Skin of body (tissue), 3 donors: ENCODE measurements at places on chromosomes 7 and 10. TPM values are rescaled to one million over a fixed set of nuclear protein-coding genes. Genes with fewer than 3 reads are reported as not detected.

GRCh38 chr10:3123571-3124411 lies 48.8 kb downstream of the PITRM1 start:
- no peak for DNase-seq

GRCh38 chr7:128347647-128348097 lies 4.0 kb upstream of the RBM28 start:
- DNase-seq, result no peak

GRCh38 chr7:156620291-156620675 lies 20.3 kb upstream of the RNF32 start:
- no peak for DNase-seq

- DNase-seq, result no peak
Measured at GRCh38 chr10:69466158-69466490, 14.9 kb downstream of the TSPAN15 start.

DNA sequence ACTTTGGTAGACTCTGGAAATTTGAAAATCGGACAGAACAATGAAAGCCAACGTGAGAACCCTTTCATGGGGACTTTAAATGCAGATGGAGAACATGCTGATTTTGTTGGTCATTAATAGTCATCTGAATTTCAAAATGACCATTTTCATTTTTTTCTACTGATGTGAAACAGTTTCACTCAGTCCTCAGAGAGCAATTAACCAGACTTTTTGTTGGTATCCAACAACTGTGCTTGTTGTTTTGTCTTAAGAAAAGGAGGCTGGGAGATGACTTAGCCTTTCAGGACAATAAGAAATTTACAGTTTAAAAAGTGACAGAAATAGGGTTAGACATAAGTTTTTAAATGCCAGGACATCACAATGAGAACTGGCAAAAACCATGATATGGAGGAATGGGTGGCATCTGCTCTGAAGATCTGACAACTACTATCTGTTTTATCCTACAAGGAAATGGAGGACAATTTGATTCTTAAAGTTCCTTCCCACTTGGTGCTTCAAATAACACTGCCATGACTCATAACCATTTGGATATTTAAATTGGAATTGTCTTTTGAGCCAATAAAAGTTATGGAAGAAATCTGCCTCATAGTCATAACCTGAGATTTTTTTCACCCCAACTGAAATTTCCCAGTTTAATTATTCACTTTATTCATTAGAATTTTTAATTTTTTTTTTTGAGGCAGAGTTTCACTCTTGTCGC lies 87.2 kb upstream of the HPS1 start:
- no peak for DNase-seq

DNA sequence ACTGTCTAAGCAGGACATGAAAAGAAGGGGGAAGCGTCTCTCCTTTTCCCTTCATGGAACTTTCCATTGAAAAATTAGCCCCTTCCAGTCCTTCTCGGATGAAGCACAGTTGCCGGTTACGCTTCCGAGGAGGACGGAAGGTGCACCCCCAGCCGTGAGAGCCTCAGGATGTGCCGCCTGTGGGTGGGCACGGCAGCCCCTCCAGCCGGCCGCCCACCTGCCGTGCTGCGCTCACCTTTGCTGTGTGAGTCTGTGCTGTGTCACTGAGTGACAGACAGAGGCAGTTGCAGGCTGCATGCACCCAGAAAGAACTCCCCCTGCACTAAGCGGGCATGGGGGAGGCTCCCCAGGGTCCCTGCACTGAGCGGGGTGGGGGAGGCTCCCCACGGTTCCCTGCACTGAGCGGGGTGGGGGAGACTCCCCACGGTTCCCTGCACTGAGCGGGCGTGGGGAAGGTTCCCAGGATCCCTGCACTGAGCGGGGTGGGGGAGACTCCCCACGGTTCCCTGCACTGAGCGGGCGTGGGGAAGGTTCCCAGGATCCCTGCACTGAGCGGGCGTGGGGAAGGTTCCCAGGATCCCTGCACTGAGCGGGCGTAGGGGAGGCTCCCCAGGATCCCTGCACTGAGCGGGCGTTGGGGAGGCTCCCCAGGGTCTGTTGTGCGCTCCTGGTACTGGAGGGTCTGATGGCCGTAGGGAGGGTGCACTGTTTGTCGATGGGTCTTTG lies 74.2 kb downstream of the DNAJB6 start:
- DNase-seq, result no peak

DNA sequence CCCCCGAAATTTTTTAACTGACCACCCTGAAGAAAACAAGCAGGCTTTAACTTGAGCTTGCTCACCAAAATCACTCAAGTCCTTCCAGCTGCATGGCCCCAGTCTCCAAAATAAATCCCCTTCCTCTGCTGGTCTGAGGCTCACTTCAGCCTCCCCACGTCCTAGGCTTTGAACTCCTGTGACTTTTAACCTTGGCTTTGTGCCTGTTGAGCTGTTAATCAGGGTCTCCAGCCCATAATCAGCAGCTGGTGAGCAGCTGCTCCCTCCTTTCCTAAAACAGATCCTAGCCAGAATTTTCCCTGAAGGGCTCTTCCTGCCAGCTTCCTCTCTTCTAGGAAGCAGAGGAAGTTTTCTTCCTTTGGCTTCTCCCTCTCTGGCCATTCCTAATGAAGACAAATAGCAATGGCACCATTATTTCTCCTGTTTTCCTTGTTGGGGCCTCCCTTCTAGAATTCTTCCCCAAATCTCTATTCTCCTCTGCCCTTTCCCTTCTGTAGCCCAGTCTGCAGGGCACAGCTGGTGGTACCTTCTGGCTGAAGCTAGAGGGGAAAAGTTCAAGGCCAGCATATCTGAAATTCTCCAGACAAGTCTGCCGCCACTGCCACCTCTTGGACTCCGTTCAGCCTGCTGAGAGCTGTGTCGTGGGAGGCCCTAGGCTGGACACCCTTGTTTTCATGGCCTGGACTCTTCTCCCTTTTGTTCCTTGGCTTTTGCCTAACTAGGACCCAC lies 152.1 kb downstream of the NOC3L start:
- DNase-seq, result peak; percentile 50

DNA sequence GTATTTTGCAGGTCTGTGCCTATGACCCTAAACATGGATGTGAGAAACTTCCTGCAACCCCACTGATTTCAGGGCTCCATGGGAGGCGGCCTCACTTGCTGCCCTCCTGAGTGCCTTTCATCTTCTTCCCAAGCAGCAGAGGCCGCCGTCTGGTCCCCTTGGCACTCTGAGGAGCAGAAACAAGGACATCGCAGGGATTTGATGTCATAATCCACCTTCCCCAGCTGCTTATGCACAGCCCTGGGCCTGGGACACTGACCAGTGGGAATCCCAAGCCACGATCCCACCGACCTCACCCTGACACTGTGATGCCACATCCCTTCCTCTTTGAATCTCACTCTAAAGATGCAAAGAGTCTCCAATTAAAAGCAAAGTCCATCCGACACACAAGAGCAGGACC lies 7.7 kb downstream of the CAMK2G start:
- DNase-seq, result no peak

- no peak for DNase-seq
Measured at GRCh38 chr10:3419719-3420495, 247.3 kb upstream of the PITRM1 start.

- DNase-seq, result no peak
Measured at GRCh38 chr10:82397854-82398253, 522.9 kb downstream of the NRG3 start.

DNA sequence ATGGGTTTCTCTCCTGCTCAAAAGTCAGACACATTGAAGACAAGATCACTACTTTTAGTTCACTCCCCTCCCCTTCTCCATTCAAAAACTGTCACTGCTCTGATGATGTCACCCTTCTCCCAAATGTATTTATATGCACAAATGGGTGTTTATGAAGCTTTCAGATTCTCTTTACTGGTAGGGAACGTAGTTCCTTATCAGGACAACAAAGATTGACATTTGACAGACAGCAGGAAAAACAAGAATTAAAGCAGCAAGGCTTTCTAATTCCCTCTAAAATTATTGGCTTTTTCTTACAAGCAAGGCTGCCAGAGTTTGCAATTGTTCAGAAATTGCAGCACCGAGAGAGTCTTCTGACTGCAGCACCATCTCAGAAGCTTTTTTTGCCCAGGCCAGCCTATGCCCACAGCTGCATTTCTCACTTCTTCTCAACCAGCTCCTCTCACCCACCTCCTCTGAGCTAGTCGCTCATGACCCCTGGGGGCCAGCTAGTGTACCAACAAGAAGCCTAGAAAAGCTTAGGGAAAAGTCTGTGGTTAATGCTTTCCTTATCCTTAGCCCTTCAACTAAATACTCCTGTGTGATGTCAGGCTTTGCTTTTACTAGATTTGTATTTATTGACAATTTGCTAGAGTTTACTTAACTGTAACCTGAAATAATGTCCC lies 265.1 kb downstream of the HTR7 start:
- peak; percentile 53 for DNase-seq

DNA sequence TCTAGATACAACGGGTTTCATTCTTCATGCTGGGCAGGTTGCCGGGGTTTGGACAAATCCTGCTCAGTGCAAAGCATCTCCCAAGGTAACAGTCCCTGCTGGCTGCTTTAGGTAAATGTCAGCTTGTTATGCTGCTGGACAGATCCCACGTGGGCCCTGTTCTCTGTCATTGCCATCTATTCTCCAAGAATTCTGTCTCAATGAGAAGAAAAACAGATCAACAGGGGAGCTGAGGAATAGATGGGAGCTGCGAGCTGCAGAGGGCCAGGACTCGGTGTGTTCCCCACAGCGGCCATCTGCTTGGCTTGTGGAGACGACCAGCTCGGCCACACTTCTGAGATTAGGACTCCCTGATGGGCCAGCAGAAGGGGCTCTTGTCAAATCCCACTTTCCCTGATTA lies 235.2 kb downstream of the DPP6 start:
- no peak for DNase-seq

- DNase-seq, result peak; percentile 84
Measured at GRCh38 chr10:14478604-14479003, 147.9 kb upstream of the FRMD4A start.

DNA sequence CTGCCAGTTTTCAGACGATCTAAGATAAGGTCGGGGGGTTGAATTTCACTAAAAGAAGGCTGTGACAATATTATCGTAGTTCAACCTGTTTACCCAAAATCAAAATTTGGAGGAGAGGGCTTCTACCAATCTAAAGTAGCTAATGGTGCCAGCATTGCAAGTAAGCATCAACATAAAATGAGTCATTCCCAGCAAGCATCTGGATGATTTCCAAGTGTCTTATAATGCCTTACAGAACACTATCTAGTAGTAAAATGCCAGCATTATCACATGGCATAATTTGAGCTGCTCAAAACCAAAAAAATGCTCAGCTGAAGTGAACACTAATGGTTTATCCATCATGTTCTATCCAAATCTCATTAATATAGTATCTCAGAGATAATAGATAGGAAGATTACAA lies 1193.9 kb downstream of the DNAJB9 start:
- no peak for DNase-seq

- DNase-seq, result no peak
Measured at GRCh38 chr10:21532694-21533466, 1.2 kb upstream of the MLLT10 start.

DNA sequence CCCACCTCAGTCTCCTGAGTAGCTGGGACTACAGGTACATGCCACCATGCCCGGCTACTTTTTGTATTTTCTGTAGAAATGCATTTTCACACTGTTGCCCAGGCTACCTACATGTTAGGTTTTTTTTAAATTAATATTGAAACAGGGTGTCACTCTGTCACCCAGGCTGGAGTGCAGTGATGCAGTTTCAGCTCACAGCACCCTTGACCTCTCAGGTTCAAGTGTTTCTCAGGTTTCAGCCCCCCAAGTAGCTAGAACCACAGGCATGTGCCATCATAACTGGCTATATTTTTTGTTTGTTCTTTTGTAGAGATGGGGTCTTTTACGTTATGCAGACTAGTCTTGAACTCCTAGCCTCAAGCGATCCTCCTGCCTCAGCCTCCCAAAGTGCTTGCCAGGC lies 32.4 kb upstream of the ZMIZ2 start:
- DNase-seq, result no peak

GRCh38 chr10:101766753-101767599 lies 8.9 kb downstream of the FGF8 start:
- no peak for DNase-seq

GRCh38 chr7:80902716-80903308 lies 16.0 kb downstream of the SEMA3C start:
- DNase-seq, result no peak

- no peak for DNase-seq
Measured at GRCh38 chr10:69498711-69499471, 47.6 kb downstream of the TSPAN15 start.

GRCh38 chr7:135710417-135711138 lies 17.4 kb downstream of the SLC13A4 start:
- no peak for DNase-seq

DNA sequence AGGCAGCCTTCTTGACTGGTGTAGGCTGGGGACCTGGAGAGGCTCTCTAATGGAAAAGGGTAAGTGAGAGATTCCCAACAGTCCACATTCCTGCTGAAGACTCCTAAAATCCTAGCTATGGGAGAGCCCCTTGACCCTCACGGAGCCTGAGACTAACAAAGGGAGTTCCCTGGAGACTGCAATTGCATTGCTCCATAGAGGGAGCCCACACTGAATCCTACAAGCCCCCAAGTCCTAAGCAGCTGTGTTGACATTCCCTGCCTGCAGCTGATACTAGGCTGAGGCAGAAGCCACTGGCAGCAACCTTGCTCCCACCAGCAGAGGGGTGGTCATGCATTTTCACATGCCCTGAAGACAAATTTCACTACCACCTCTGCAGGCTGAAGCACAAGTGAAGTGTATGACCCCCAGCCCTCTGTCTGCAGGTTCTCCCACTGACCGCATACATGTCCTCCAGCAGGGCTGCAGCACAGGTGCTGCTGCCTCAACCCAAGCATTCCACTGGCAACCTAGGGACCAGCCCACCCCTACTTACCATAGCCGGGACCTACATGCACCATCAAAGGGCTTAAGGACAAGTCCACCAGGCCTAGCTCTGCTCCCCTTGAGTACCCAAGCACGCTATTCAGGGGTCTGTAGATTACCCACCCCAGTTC lies 130.3 kb upstream of the SLC13A1 start:
- no peak for DNase-seq

GRCh38 chr10:11639849-11640764 lies 28.7 kb upstream of the USP6NL start:
- DNase-seq, result no peak

GRCh38 chr7:159027789-159028507 lies 116.7 kb downstream of the VIPR2 start:
- no peak for DNase-seq

DNA sequence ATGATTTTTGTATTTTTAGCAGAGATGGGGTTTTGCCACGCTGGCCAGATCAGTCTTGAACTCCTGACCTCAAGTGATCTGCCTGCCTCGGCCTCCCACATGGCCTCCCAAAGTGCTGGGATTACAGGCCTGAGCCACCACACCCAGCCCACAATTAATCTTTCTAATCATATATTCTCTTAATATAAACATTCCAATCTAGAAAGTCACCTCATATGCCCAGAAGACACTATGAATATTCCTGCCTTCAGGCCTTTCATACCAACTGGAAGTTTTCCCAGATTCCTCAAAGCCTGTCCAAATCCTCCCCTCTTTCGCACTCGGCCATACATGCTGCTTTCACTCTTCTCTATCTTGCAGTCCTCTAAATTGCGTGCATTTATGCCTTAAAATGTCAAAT lies 32.6 kb downstream of the PDZD8 start:
- DNase-seq, result no peak

The PLCE1 gene
- 8.6 TPM for total RNA-seq

The SYT15B gene
- 0.59 TPM for total RNA-seq

The WNT8B gene
- not detected for total RNA-seq

The SNCG gene
- total RNA-seq, result 7.1 TPM

The ADRA2A gene
- 2.0 TPM for total RNA-seq

The SRRM3 gene
- total RNA-seq, result 0.99 TPM

The POP7 gene
- 23.9 TPM for total RNA-seq

The ADAP1 gene
- total RNA-seq, result 5.9 TPM

The GPC2 gene
- total RNA-seq, result 3.9 TPM
